Activated CD4-positive, alpha-beta T cell treated with anti-CD3 and anti-CD28 coated beads for 24 hours (primary cell): ENCODE measurements at places on chromosomes 12 and 14.

DNA sequence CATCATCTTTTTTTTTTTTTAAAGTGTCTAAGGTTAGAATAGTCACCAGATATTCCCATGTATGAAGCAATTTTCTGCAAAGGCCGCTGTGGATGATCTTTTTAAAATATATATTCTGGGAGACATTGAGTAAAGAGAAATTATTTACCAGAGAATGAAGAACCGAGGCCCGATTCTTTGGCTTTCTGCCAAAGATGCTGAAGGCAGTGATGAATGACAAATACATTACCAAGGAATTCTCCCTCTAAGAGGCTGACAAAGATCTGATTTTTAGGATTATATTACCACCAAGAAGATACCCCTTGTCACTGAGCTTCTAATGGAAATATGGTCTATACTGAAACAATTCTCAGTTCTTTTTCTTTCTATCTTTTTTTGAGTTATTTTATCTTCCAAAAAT is 336.8 kb downstream of the NAV3 start:
- no peak for DNase-seq

DNA sequence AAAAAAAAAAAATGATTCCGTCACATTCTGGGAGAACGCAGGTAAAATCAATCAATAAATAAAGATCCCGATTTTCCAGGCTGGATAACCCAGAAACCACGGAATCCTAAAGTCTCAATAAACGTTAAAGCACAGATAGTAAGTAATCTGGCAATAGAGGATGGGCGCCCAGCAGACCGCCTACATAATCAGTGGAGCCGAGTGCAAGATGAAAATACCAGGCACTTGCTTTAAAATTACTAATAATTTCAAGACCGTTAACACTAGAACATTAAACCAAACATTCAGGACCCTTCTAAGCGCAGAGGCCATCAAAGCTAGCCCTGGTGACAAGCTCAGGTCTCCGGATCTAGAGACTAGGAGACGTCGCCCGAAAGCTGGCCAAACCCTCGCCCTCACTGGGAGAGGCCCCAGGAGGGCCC is 1.2 kb upstream of the DCAF11 start:
- no peak for DNase-seq

DNA sequence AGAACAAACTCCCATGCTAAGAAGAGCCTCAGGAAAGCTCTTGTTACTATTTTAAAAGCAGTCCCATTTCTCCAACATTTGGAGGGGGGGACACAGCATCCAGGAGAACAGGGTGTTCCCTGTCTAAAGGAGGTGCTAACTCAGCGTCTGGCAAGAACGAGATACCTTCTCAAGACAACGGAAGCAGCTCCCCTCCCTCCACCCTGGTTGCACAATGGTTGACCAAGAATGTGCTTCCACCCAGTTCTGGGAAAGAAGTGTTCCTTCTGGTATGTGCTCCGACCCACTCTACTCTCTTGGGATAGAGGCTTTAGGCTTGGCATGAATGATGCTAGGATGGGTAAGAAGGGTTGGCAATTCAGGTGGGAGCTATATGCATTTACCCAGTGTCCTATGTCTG is 1.5 kb upstream of the KRT6A start:
- no peak for DNase-seq

DNA sequence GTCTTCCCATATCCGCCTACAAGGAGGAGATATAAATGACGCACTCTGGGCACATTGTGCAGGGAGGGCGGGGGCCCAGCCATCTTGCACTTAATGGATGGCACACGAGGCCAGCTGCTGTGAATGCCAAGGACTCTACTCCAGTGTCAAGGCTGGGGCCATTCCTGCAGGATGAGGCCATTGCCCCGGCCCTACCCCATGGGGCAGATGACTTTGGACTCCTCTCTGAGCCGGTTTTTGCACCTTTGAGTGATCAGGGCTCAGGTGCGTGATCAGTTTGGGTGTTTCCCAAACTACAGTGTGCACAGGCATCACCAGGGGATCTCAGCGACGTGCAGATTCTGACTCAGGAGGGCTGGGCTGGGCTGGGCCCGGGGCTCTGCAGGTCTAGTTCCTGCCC is 16.1 kb downstream of the MMAB start:
- DNase-seq: no peak

DNA sequence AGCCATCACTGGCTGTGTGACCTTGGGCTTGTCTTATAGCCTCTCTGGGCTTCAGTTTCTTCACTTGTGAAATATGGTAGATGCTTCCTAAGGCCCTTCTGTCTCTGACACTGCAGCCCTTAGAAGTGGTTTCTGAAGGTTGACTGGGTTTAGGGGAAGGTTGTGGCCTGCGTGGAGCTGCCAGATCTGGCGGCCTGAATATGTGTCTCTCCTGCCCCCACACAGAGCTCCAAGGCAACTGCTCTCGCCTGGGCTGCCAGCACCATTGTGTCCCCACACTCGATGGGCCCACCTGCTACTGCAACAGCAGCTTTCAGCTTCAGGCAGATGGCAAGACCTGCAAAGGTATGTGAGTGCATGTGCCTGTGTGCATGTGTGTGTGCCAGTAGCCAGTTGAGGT is 4.0 kb downstream of the LRP1-AS start:
- DNase-seq: no peak

DNA sequence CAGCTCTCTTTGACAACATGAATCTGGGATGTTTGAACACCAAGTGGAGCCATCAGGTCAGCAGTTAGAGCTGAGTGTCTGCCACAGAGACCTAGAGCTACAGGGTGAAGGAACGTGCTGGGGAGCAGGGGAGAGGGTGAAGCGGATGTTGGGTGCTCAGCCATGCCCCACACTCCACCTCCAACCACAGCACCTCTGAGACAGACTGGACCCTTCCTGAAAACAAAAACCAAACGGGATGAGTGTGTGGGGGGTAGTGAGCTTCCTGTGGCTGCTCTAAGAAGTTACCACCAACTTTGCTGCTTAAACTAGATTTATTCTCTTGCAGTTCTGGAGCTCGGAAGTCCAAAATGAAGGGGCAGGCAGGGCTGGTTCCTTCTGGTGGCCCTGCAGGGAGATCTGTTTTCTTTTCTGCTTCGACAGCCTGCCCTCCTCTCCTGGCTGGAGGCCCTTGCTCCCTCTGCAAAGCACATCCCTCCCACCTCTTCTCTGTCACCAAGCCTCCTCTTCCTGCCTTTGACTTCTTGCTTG is 5.6 kb upstream of the GOLGA3 start:
- no peak for DNase-seq

DNA sequence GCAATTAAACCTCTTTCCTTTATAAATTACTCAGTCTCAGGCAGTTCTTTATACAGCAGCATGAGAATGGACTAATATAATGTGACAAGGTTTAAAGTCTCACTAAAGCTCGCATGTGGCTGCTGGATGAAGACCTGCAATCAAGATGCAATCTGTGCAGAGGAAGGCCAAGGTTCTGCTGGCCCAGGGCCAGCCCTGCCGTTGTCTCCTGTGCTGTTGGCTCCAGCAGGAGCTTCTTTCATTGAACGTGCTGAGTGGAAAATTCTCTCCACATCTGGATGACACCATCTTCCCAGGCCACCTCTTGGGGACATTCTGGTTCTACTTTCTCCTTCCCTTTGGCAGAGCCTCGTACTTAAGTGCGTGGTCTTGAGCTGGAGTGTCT is 742.2 kb downstream of the VRK1 start:
- DNase-seq: no peak

- no peak for DNase-seq
Observed at GRCh38 chr14:97061198-97061597, 264.0 kb downstream of the VRK1 start.

DNA sequence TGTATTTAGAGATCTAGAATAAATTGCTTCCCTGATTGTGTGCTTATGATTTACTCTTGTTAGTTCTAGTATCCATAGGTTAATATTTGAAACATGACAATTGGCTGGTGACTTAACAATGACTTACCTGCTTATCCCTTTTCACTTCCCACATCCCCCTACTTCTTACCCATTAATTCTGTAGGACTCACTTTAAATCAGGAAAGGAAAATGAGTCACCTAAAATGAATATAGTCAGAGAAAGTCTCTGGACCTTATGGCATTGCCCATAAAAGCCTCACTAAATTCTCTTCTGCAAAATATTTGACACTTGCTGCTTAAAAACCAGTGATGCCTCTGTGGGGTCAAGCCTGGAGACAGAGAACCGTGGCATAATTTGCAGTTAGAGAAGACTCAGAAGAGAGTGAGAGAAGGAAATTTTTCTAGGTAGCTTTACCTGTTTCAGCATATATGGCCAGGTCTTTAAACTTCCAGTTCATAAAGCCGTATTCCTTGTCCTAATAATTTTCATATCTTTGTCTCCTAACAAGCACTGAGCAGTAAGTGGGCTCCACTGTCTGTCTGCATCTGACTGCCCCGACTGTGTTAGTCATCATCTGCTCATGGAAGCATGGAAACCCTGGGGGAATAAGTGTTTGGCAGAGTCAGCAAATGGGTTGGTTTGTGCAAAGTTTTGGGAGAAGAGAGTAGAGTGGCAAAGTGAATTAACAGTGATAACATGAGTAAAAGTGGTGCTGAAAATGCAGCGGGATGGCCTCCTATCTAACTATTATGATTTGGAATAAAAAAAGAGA is 294.4 kb downstream of the AKAP6 start:
- DNase-seq: no peak

DNA sequence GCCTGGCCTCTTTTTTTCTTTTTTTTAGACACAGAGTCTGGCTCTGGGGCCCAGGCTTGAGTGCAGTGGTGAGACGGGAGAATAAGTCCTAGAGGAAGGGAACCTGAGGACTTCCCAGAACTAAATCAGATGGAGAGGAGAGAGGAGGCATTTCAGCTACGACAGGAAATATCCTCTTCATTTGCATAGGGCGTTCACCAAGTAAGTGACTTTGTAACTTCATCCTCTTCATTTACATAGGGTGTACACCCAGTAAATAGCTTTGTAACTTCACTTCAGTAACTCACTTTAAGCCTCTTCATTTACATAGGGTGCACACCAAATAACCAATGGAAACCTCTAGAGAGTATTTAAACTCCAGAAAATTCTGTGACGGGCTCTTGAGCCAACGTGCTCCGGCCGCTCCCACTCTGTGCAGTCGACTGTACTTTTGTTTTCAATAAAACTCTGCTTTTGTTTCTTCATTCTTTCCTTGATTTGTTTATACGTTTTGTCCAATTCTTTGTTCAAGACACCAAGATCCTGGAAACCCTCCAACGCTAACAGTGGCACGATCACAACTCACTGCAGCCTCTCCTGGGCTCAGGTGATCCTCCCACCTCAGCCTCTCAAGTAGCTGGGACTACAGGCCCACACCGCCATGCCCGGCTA is 21.4 kb upstream of the ANKRD9 start:
- DNase-seq: no peak

DNA sequence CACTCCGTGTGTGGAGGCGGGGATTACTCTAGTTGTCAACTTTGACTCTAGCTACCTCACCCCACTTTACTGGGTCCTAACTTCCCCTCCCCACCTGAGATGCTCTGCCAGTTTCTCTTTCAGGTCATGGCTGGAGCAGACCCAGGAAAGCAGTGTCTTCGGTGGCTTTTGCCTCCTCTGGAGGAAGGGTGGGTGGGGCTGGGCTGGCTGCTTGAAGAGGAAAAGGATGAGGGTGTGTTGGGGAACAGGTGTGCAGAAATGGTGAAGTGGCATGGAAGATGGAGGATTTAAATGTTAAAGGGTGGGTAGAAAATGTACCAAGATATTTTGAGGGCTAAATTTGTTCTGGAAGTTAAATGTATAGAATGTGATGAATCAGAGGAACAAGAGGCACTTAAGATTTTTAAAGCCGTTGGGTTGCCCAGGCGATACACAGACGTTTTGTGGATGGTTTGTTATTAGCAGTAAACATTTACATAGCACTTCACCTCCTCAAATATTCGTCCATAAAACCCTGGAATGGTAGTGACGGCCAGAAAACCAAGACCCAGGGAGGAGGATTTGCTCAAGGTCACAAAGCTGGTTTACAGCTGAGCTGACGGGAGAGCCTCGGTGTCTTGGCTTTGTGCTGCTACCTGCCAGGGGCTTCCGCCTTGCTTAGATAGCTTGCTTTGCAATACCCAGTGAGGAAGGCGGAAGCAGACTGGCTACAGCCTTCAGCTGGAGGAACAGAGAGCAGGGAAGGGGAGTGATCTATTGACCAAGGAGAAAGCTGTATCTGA is 72.2 kb upstream of the PRMT8 start:
- DNase-seq: no peak

GRCh38 chr12:49872781-49873181 is 29.9 kb upstream of the BCDIN3D start:
- no peak for DNase-seq

GRCh38 chr14:49768301-49769121 is 558 bp downstream of the KLHDC2 start:
- peak; percentile 62 for DNase-seq

GRCh38 chr14:80906336-80906735 is 35.2 kb downstream of the CEP128 start:
- no peak for DNase-seq

GRCh38 chr12:132063491-132063890 is 80.6 kb downstream of the DDX51 start:
- no peak for DNase-seq

GRCh38 chr12:5789469-5789968 is 155.5 kb downstream of the ANO2 start:
- no peak for DNase-seq

DNA sequence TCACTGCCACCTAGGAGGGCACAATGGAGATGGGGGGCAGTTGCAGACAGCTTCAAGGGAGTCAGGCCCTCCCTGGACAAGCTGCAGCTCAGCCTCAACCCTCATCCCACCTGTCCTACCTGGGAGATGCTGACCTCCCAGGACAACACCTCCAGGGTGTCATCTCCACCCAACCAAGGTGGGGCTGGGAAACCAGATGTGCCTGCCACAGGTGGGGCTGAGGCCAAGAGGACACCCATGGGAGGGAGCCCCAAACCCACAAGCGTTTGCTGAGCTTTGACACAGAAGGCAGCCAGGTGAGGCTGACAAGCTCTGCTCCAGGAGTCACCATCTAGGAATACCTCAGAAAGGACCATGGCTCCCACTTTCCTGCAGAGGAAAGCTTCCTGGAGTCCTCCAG is 31.5 kb downstream of the ZFP36L1 start:
- DNase-seq: no peak
